ENCODE measurements at places on chromosomes 6 and 20.
A peak's percentile ranks its signal among the peaks of the same experiment; 100 is the strongest.

- DNase-seq: no peak
Observed at GRCh38 chr20:48489656-48490055, 338.1 kb downstream of the PREX1 start.

- DNase-seq: no peak
Observed at GRCh38 chr6:5208057-5208456, 52.7 kb downstream of the LYRM4 start.

- DNase-seq: peak; percentile 100
Observed at GRCh38 chr20:2301164-2301622, 5.4 kb downstream of the TGM3 start.

- DNase-seq: no peak
Observed at GRCh38 chr6:135236319-135236718, 55.2 kb downstream of the MYB start.

DNA sequence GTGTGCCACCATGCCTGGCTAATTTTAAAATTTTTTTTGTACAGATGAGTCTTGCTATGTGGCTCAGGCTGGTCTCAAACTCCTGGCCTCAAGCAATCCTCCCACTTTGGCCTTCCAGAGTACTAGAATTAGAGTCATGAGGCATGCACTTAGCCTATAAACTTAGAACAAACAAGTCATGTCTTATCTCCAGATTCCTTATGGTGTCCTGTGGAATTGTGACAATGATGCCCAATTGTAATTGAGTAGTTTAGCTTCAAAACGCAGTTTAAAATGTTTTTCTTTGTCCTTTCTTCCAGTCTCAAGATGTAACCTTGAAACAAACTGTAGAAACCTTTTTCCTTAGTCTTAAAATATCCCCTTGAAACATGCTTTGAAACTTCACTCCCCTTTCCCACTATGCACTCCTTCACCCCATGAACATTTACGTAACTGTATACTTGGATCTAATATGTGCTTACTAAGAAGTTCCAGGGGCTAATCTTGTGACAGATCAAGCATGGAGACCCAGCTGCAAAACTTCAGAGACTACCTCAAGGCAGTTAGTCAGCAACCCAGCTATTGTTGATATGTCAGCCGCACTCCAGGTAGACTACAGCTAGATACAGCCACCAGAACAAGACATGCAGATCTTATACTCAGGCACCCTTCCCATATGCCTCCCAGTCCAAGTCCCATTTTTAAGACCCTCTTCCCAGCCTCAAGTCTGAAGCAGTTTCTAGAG is 46.2 kb downstream of the MAN1A1 start:
- DNase-seq: no peak

GRCh38 chr20:56986476-56986875 is 280.0 kb downstream of the BMP7 start:
- no peak for DNase-seq

GRCh38 chr20:57947421-57948179 is 237.8 kb upstream of the PMEPA1 start:
- no peak for DNase-seq

DNA sequence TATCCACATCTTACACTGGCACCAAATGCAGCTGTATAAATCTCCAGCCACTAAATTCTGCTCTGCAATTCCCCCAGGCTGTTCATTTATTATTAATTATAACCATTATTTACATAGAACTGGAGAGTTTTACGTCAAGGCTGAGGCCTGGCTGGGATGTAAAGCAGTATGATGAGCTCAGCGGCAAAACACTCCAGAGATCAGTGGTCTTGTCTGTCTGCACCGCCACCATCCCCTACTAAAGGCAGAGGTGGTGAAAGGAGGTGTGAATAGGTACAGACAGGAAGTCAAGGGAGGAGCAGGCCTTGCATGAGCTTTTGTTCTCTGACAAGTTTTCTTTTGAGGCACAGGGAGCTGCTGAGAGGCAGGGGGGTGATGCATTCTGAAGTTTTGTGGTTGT is 159.9 kb upstream of the PCSK2 start:
- no peak for DNase-seq

- no peak for DNase-seq
Observed at GRCh38 chr6:20153194-20153593, 59.1 kb downstream of the MBOAT1 start.

DNA sequence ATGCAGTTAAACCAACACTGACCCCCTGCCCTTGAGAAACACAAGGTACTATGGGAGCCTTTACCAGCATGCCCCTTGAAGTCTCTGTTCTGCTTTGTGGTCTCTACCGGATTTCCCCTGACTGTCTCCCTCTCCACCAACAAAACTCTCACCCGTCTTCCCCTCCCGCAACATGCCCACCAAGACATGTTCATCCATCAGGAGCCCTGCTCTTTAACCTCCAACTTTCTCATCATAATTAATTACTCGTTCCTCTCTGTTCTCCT is 1.1 kb downstream of the ZNF165 start:
- peak; percentile 73 for DNase-seq

- DNase-seq: no peak
Observed at GRCh38 chr6:111147440-111147839, 60.1 kb downstream of the SLC16A10 start.

- peak; percentile 18 for DNase-seq
Observed at GRCh38 chr6:68086199-68086598, 548.9 kb upstream of the ADGRB3 start.

GRCh38 chr6:32836873-32837272 is 1.7 kb downstream of the TAP2 start:
- DNase-seq: no peak

GRCh38 chr6:5053038-5053437 is 32.1 kb upstream of the PPP1R3G start:
- DNase-seq: peak; percentile 82

GRCh38 chr6:98844244-98845210 is 10.2 kb downstream of the POU3F2 start:
- DNase-seq: no peak

GRCh38 chr6:105900125-105900937 is 185.8 kb upstream of the PRDM1 start:
- DNase-seq: peak; percentile 49

DNA sequence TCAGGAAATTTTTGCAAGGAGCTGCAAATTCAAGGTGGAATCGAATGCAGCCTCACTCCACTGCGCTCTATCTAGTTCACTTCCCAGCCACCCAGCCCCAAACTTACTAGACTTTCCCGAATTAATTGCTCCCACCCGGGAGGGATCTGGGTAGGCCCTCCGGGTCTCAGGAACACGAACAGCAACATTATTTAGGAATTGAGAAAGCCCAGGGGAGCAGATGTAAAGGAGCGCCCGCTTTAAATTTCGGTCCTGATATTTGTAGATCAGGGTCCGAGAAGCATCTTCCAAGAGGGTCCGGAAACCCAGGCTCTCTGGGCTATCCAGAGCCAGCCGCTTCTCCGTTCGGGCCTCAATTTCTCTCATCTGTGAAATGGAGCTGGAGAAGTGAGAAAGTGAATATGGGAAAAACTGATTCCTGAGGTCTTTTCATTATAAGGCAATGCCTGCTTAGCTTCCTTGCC is 490 bp upstream of the ID1 start:
- DNase-seq: no peak

GRCh38 chr6:5866547-5867051 is 140.1 kb downstream of the NRN1 start:
- DNase-seq: peak; percentile 5

- peak; percentile 55 for DNase-seq
Observed at GRCh38 chr6:1285956-1286355, 25.9 kb upstream of the FOXQ1 start.
